NCI-H2227 treated with DMSO at 0.1 percent for 48 hours (cell line): ENCODE measurements at places on chromosomes 13 and 19.

DNA sequence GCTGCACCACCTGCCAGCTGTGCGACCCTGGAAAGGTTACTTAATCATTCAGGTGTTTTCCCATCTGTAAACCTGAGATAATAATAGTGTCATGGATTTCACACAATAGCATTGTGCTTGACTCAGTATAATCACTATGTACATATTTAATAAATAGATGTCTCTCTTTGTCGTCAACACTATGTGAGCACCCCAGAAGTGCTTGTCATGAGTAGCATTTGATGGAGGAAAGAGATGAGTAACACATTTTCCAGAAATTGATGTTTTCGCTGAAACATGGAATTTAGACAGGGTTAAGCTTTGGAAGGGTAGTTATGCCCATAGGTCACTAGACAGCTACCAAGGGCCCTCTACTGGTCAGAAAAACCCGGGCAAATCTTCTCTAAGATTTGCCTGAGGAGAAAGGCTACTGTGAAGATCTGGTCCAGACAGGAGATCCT lies 9.5 kb upstream of the MBNL2 start:
- no peak for DNase-seq

- no peak for DNase-seq
Measured at GRCh38 chr13:29483211-29483610, 112.3 kb downstream of the SLC7A1 start.

DNA sequence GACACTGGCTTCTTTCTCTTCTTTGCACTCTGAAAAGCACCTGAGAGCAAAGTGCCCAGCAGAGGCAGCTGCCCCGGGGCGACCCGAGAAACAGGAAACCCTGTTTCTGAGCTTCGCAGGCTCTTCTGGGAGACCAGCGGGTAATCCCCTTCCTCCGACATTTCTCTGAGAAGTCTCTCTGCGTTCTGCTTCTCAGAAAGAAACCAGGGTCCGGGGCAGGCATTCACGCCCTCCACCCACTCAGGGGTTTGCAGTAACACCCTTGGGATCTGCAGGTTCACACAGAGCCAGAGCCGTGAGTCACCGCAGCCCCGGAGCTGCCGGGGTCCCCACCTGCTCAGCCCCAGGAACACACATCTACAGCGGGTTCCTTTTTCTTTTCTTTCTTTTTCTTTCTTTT lies 86.0 kb downstream of the GADD45B start:
- DNase-seq, result no peak

- no peak for DNase-seq
Measured at GRCh38 chr19:13033819-13034611, 38.7 kb downstream of the NFIX start.

DNA sequence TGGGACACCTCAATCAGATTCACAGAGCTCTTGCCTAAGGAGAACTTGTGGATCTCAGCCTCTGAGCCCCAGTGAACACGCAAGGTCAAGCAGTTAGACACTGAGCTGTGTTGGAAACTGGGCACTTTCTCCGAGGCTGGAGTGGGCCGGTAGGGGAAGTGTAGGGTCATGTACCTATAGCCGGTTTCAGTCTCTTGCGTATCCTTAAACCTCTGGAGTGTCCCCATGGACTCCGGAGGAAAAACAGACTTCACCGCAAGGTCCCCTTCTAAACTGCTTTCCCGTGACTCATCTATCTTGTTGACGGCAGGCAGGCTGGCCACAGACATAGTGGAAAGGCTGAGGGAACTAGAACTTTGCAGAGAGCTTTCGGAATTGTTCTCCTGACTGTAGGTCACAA lies 11.3 kb downstream of the IQCN start:
- no peak for DNase-seq

DNA sequence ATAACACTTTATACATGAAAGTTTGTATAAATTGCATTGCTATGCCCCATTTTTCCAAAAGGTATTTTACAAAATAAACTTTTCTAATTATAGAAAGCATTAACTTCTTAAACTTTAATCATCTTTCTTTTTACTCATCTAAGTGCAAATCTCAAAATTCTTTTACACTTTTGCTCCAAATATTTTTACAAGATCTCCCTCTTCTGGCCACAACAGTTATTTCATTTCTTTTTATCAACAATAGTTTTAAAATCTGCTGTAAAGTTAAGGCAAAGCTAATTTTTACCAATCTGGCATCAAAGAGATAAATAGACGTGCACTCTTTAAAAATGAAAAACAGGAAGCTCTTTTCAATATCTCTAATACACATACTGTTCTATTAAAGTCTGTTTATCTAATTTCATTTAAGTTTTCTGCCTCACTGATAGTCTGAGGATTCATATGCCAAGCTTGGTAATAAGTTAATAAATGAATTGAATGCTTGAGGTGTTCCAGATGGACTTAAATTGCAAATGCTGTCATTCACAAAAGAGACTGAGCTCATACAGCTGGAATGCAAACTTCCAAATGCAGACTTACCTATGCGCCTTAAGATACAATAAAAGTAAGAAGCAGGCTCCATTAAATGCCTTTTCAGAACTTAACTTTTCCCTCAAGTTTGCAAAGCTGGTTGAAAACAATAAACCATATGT lies 583.0 kb upstream of the ATXN8OS start:
- peak; percentile 7 for DNase-seq

DNA sequence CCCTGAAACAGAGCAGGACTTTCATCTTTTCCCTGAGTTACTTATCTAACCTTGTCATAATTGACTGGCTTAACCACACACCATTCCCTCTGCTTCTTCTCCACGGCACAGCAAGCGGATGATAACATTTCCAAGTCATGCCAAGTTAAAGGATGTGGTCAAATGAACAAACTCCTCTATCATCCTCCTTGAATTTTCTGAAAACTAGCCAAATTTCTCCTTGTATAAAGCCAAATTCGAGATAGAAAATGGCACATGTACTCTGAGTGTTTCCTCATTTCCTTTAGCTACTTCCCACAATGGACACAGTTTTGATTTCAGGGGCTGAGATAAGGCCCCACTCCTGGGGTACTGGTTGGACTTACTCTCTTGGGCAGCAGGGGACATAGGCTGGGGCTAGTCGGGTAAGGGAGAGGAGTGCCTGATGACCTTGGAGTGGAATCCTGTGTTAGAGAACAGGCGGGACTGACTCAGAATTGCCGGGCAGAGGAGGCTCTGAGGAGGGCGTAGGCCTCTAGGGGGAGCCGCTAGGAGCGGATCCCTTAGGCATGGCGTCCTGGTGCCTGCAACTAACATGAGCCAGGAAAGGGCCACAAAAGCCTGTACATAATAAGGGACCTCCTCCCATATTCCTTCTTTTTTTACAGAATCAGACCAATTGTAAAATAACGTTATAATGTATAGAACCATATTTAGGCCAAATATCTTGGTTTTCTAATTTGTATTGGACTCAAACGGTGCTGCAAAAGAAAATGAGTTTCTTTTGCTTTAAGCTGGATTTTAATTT lies 20.3 kb upstream of the TMTC4 start:
- no peak for DNase-seq

DNA sequence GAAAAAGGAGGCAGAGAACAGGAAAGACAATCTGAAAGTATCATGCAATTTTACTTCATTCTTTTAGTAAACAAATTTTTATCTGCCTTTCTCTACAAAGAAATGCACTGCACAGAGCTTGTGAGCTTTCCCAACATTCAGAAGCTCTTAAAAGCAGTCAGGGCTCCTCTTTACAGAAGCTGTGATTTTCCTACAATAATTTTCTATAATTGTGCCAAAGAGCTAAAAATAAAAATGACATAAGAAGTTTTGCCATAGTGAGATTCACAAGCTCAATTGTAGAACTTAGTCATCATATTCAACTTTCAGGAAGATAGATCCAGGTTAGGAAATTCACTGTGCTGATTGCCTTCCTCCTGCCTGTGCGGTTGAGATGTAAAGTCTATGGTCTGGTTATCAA lies 341.4 kb downstream of the PCDH9 start:
- peak; percentile 4 for DNase-seq

DNA sequence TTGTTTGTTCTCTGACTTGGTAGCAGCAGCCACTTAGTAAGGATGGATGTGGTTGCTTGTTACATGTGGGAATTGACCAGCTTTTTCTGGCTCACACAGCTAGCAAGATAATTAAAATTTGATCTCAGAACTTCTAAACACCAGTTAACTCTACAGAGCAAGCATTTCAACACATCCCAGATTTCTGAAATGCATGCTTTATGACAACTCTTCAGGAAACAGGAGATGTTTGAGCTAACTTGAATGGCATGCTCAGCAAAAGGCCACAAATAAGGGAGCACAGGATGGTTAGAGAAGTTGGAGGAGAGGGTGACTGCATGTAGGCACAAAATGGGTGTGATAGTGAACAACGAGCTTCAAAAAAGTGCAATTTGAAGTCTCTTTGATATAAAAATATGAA lies 167.1 kb upstream of the SPRY2 start:
- no peak for DNase-seq

DNA sequence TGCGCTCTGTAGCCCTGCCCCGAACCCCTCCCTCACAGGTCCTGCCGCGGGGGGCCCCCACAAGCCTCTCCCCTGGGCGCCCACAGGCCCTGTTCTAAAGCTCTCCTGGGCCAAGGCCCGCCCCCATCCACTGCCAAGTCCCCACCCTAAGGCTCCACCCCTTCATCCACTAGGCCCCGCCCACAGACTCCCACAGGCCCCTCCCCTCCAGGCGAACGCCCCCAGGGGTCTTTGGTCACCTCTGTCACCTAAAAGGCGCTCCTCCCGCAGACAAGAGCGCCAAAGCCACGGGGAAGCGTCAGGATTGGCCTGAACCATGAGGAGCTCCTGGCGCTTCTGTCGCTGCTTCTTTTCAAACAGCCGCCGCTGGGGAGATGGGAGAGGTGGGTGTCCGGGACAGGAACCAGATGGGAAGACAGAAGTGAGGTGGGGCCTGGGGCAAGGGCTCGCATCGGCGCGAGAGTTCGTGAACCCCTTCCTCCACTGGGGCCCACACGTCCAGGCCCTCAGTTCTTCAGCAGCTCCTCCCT lies 2.3 kb downstream of the TULP2 start:
- DNase-seq, result no peak

DNA sequence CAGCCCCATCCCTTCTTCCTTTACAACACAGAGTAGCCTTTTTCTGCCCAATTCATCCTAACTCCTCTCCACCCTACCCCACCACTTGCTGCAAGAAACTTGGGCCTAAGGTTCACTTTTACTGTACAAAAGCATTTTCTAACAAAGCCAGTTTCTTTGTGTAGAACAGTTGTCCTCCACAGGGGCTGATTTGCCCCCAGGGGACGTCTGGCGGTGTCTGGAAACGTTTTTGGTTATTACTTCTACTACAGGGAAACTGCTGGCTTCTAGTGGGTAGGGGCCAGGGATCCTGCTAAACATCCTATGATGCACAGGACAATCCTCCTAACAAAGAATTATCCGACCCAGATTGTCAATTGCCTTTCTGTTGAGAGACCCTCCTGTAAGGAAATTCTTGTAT lies 7.3 kb upstream of the LMO7 start:
- no peak for DNase-seq

DNA sequence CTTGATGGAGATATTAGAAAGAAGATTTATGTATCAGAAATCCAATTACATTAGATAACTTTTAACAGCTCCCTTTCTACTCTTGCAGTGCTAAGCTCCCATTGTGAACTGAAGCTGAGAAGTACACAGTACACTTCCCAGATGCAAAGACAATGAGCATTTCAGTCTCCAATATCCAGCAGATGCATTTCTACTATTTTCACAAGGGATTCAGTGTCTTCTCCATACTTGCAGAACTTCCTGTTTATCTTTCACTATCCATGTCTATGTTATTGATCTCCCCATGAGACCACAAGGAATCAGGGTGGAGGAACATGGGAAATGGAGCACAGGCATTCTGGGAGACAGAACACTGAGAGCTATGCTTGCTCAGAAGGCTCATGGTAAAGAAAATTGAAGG lies 207.5 kb downstream of the ENOX1 start:
- DNase-seq, result no peak

DNA sequence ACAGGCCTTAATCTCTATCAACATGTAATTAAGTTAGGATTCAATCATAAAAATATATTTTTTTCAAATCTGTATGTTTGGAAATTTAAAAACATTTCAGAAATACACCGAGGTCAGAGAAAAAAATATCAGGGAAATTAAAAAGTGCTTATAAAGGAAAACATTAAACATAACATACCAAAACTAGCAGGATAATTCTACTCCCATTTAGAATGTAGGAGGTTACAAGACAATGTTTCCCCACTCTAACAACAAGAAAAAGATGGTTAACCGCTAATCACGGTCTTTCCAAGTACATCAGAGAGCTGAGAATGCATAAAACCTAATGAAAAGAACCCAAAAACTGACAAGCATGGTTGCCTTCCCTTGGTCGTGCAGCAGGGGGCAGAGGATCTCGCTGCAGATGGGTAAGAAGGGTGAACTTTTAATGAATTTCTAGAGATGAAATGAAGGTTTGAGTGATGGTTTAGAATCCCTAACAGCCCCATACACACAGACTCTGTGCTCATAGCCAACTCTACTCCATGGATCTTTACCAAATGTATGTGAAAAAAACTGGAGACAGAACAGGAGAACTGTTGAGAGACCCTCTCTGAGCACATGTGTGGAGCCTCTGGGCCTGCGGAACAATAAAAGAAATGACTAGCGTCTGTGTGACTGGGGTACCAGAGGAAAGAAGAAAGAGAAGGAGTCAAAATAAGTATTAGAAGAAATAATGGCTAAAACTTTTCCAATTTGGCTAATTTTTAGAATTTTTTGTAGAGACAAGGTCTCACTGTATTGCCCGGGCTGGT lies 51.3 kb upstream of the LSM14A start:
- peak; percentile 47 for DNase-seq

DNA sequence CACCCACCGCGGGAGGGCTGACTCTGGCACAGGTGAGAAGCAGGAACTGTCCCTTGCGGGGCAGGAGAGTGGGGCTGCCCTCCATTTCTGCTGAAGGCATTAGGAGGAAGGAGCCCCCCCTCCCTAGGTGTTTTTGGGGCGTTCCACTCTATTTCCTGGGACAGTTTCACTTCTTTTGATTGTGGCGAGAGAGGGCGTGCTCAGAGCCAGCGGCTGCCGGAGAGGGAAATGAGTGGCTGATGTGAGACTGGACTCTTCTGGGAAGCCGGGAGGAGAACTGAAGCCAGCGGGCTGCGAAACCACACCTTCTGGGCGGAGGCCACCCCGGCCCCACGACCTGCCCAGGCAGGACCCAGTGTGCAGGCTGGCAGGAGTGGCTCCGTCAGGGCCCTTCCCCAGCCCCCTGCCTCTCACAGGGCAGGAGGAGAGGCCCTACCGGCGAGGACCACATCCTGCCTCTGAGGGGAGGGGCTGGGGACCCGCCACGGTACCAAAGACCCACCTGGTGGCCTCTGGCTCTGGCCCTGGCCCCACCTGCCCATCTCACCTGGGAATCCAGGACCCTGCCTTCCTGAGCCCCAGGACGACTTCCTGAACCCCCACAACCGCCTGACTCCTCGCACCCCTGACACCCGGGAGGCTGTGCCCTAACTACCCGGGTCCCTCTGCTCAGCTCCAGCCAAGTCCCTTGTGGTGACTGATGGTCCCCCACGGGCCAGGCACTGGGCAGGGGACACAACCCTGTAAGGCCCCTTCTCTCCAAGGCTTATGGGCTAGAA lies 25.9 kb downstream of the MPND start:
- DNase-seq, result no peak

GRCh38 chr13:67390462-67391086 lies 160.4 kb upstream of the PCDH9 start:
- DNase-seq, result no peak

GRCh38 chr19:8192221-8192820 lies 16.8 kb upstream of the CERS4 start:
- DNase-seq, result no peak

GRCh38 chr19:41530761-41531301 lies 45.1 kb upstream of the CEACAM21 start:
- DNase-seq, result no peak

GRCh38 chr13:112056284-112056727 lies 10.6 kb upstream of the SOX1 start:
- peak; percentile 10 for DNase-seq

- no peak for DNase-seq
Measured at GRCh38 chr13:73079359-73079758, 20.6 kb downstream of the KLF5 start.
